ENCODE measurements at places on chromosomes 6 and 20.

DNA sequence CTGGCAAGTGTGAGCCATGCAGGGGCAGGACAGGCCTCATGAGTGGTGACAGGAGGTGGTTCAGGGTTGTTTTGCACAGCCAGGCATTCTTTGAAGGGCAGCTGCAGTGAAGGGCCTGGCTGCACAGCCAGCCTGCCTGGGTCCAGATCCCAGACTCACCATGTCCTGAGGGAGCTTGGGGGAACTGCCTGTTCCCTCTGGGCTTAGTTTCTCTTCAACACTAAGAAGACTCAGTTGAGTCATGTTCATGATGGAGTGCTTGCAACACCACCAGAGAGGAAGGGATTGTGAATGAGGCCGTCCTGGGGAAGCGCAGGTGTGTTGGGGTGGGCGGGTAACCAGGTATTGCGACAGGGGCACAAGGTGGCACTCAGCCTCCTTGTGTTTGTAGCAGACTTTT lies 102.4 kb downstream of the CDH26 start:
- no peak for DNase-seq

GRCh38 chr20:62788607-62789006 lies 7.7 kb upstream of the MRGBP start:
- DNase-seq = no peak

DNA sequence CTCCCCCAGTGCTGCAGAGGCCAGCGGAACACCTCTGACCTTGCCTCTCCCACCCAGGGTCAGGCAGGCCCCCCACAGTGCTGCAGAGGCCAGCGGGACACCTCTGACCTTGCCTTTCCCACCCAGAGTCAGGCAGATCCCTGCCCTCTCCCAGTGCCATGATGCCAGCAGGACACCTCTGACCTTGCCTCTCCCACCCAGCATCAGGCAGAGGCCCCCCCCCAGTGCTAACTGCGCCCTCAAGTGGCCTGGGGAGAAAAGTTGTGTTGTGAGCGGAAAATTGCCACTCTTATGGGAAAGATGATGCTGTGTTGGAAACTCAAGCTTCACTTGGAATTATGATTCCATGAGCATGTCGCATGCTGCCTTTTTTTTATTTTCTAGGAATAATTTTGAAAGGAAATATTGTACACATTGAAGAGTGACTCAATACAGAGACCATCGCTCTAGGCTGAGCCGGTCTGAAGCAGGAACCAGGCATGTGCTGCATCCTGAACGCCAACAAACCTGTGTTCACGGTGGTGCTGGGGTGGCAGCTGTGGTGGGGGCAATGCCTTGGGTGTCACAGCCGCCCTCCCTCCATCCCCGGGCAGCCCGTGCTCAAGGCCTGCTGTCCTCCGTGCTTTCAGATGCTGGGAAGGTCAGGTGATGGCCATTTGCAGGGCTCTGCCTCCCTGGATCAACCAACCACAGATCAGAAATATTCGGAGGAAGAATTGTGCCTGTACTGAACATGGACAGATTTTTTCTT lies 98.6 kb downstream of the CDH4 start:
- DNase-seq = no peak

DNA sequence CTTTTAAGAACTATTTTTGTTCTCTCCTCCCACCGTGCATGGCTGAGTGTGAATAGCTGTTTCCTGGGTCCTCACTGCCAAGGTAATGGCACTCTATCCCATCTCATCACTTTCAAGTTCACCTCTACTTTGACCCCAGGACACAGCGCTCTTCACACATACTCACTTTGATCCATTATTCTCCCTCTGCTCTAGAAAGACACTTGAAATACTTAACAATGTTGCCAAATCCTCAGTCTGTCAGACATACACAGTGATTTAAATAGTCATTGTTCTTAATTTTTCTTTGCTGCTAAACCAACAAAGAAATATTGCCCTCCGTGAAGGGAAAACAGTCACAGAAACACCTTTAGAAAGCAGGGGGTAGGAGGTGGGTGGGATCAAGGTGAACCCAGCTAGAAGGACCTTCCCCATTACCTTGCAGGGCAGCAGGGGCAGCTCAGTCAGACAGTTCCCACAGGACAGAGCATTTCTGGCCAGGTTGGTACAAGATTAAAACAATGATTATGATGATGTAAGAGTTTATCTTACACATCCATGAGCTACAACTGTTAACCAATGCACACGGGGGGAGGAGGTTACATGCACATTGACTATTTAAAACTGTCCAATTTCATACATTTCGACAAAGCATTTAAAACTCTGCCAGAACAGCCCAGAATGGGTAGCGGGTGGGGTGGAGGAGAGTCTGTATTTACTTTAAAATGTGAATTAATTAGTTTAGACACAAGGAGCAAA lies 2.4 kb downstream of the SLC22A23 start:
- no peak for DNase-seq

- no peak for DNase-seq
Observed at GRCh38 chr6:161200610-161201370, 73.1 kb downstream of the AGPAT4 start.

GRCh38 chr6:38174315-38174714 lies 354.8 kb downstream of the ZFAND3 start:
- no peak for DNase-seq

DNA sequence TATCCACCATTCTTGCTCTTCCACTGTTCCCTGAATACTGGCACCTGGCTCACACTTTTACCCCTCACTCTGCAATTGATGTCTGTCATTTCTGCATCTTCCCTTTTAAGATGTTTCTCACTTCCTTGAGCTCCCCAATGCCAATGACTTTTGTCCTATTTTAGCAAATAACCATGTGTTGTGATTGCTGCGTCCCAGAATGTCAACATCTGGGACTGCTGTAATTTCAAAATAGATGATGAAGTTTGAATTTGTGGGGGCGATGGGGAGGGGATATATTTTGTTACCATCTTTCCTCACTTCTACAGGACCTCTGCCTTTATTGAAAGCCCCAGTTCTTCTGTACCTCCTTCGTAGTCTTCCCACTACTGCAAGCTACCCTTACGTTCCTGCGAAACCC lies 40.0 kb upstream of the ADGRF5 start:
- DNase-seq = no peak

DNA sequence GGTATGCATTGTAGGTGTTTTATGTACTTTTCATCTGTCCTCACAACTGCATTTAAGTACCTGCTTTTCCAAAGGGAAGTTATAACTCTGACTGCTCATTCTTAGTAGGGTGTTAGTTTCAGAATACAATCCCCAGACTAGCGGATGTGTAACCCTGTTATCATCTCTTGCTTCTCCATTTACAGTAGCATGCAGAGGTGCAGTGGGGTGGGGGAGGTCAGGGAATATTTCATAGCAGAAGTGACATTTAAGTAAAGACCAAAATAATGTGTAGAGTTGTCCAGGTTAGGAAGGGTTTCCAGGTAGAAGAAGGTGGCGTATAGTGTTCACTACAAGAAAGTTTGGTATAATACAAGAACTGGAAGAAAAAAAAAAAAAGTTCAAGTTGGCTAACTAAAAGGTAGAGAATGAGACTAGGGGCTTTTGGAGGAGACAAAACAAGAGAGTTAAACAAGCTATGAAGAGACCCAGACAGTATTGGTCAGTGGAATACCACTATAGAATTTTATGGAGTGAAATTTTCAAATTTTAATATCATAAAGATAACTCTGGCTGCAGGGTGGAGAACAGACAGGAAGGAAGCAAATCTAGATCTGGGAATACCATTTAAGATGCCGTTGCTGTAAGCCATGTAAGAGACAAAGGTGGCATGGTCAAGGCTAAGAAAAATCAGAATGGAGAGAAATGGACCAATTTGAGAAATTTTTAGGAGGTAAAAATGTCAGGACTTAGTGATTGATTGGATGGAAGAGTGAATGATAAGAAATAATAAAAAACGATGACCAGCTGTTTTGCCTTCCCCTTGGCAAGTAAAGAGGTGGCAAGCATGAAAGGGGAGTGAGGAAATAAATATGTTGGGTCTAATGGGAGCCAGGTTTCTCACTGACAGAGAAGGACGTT lies 2.2 kb upstream of the AHI1 start:
- no peak for DNase-seq

DNA sequence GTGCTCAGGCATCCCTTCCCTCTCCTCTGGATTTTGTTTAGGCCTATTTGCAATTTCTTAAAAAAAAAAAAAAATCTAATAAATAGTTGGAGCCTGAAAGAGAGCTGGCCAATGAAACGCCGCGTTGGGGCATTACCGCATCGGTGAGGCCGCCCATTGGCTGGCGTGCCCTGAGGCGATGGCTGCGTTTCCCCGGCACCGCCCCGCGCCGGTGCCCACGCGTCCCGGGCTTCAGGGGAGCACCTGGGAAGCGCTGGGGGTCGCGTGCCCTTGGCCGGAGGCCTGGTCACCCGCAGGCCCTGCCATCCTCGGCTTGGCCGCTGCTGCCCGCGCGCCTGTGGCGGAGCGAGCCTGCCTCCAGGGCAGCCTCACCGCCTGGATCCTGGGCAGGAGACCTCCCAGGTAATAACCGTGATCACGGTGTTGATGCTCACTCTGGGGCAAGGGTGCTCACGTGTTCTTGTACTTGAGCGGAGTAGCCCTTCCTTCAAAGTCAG lies 155.4 kb downstream of the NRN1 start:
- DNase-seq = no peak

- no peak for DNase-seq
Observed at GRCh38 chr20:38021087-38021772, 12.0 kb downstream of the TTI1 start.

GRCh38 chr20:33002087-33002808 lies 2.0 kb downstream of the SUN5 start:
- DNase-seq = no peak

DNA sequence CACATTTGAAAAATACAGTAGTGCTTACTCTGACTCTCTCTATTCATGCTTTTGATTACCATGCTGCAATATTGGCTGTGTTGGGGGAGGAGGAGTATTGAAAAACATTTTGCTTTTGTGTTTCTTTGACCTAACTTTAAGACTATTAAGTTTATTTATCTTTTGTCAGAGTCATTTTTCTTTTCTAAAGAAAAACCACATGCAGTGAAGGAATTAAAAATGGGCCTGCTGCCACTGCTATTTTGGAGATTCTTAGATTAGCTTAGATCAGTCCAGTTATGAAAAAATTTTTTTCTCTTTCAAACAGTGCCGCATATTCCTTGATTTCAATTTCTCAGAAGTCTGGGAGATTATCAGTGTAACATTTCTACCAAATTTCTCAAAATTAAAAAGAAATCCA lies 36.1 kb downstream of the BCKDHB start:
- DNase-seq = no peak

DNA sequence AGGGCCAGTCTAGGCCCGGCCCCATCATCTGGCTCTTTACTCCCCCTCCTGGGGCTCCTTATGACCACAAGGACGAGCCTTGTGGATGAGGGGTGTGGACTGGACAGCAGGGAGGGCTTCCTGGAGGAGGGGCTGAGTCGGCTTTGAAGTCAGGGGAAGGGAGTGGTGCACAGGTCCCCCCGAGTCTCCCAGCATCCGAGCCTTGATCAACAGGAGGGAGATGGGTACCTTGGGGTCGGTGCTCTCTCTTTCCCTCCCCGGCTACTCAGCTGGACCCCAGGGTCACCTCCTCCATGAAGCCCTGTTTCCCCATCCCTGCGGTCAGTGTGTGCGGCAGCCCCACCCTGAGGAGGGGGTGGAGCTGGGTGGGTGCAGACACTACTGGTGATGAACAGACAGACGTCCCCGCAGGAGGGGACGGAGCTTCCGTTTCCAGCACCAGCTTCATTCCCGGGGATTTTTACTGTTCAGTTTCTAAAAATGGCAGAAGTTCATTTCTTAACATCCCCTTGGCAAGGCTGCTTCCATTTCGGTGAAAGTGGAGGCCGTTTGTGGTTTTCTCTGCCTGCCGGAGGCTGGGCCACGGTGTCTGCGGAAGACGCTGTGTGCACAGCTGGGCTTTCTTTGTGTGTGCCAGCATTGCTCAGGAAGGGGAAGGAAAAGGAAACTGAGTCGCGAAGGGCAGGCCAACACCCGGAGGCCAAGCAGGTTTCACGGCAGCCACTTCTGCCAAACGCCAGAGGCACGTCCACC lies 19.6 kb downstream of the NTSR1 start:
- DNase-seq = no peak

- no peak for DNase-seq
Observed at GRCh38 chr6:68958327-68958726, 323.2 kb downstream of the ADGRB3 start.

- no peak for DNase-seq
Observed at GRCh38 chr6:106243261-106243660, 82.3 kb downstream of the ATG5 start.

DNA sequence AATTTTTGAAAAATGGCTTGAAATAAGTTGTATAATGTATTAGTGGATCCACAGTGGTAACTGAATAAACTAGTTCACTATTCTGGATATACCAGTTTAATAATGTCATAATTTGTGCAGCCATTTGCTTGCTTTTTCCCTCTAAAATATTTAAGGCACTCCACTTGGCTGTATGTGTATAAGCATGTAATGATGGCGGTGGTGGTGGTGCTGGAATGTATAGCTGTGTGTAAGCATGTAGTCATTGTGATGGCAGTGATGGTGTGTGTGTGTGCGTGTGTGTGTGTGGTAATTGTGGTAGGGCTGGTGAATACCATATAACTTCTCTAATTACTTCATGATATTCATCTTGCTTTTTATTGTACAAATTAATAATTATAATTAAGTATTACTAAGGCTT lies 89.2 kb upstream of the HIVEP1 start:
- DNase-seq = no peak

DNA sequence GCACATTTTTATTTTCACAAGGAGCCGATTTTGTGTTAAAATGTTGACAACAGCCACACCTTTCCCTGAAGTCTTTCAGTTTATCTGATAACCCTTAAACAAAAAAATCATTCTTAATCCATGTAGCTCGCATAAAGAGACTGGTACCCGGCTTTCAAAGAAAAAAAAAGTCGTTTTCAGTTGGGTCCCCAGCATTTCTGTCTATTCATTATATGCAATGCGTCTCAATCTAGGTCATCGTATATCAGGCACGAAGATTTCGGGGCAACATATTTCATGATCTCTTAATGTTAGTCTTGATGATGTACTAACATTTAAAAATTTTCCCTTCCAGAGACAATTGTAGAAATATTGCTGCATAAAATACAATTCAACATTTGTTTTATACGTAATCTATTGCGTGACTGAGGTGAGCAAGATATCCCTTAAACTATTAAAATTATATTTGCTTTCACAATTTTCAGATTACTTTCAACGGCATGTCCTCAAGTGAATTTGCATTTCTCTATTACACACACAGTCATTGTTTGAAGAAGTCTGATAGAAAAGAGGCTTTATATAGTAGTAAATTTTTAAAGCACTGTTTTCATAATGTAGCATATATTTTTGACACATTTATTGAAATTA lies 2.9 kb upstream of the TUBB2B start:
- DNase-seq = no peak

DNA sequence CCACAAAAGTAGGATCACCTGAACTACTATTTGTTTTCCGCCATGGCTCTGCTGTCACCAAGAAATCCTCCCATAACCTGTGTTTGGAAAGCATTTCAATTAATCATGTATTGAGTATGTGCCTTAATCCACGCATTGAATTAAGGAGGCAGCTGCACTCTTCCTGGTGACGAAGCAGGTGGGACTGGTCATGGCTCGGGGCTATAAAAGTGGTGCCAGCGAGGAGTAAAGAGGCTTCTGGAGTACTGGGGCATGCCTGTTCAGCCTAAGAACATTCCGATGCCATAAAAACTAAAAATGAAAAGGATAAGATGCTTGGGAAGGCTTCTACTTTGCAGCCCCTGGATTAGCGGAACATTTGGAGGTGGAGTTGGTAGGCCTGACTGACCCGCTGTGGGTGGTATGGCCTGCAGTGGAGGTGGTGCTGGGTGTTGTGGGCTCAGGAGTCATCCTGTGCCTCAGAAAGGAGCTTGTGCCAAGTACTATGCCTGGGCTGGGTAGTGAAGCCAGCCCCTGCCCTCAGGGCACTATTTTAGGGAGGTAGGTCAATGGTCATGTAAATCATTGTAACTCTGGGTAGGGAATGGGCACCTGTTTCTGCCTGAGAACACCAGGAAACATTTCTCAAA lies 110.5 kb downstream of the B3GAT2 start:
- DNase-seq = no peak
